Midbrain (tissue), 1 donor: ENCODE measurements at places on chromosomes 13 and 19.
A peak's percentile ranks its signal among the peaks of the same experiment; 100 is the strongest.

DNA sequence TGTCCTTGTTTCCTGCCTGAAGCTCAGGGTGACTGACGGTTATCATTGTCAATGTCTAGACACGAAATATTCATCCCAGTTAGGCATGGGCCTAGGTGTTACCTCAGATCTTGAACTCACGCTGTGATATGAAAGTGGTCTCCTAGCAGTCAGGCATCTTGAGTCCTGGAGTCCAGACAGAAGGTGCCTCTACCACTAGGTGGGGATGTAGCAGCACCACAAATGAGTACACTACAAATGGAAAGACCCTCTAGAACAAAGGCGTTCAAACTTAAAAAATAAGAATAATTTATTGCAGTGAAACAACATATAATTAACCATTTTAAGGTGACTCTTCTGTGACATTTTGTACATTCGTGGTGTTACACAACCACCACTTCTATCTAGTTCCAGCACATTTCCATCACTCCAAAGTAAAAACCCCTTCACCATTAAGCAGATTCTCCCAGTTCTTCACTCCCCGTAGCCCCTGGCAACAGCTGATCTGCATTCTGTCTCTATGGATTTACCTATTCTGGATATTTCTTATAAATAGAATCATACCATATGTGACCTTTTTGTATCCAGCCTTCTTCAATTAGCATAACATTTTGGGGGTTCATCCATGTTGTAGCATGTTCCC is 11.9 kb upstream of the FRY start:
- DNase-seq: peak; percentile 46

- peak; percentile 61 for DNase-seq
Observed at GRCh38 chr19:15584541-15585115, 30.4 kb upstream of the CYP4F8 start.

DNA sequence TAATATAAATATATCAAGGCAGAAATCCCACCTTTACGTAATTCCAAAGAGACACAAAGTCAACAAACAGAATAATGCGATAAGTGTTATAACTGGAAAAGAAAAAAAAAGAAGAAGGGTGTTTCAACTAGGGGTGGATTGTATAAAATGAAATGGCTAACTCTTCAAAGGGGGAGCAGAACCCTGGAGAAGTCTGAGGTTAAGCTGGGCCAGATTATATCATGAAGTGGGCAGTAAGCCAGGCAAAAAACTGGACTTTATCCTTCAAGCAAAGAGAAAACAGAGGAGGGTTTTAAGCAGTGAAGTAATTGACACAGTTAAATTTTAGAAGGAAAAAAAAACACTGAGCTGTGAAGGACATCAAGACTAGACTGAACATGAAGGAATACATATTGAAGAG is 41.9 kb downstream of the TBC1D4 start:
- no peak for DNase-seq

DNA sequence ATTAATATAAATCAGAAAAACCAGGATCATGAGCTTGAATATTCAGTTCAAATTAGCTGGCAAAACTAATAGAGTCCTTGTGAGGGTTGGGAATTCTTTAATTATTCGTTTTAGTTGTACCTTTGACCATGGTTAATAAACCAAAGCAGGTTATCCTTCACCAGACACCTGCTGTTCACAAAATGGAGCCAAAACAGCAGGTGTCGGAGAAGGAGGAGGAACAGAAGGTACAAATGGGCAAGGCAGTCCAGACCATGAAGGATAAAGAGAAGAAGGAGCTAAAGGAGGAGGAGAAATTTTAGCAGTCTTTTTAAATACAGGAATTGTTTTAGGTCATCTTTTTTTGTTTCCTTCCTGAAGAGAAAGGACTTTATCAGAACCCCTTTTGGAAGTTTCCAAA is 106.1 kb downstream of the NHLRC3 start:
- no peak for DNase-seq

DNA sequence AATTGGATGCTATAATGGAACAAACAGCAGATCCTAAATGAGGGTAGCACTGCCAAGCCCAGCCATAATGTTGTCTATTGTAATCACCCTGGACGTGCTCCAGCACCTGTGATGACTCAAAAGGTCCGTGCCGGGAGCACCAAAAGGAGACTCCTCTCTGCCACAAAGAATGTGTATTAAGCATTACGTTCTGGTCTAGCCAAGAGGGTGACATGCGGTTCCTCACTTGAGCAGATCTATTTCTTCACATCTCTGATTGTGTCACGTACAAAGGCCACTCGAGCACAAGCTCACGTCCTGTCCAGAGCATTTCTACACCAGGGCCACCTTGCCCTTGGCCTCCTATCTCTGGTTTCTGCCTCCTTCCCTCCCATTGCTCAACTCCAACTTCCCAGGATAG is 219.9 kb upstream of the IRS2 start:
- DNase-seq: no peak

GRCh38 chr13:110245416-110245899 is 61.5 kb downstream of the COL4A1 start:
- no peak for DNase-seq

- no peak for DNase-seq
Observed at GRCh38 chr13:36377826-36378468, 31.8 kb upstream of the SPART start.

DNA sequence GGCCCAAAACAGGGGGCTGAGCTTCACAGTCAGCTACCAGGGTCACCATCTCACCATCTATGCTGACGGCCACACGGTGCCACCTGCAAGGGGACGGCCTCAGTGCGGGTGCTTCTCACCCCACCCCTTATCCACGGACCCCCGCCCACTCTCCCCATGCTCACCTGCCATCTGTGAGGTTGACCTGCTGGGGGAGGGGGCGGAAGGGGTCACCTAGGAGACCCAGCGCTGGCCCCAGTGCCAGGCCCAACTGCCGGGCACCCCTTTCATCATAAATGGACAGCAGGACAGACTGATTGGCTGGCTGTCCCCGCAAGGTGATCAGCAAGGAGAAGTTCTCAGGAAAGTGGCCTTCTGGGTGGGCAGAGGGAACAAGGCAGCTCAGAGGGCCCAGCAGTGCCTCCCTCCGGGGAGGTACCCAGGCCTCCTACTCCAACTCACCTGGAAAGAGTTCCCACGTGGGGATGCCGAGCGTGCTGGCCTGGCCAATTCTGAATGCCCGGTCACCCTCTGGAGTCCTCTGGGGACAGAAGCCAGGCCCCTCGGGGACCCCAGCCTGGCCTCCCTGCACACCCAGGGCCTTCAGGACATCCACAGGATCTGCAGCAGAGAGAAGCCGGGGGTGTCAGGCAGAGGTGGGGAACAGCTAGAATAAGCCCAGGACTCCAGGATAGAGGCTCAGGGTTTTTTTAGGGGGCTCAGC is 4.5 kb downstream of the COL5A3 start:
- no peak for DNase-seq

GRCh38 chr19:14267224-14267741 is 61.3 kb upstream of the ADGRL1 start:
- no peak for DNase-seq

GRCh38 chr13:55069746-55070145 is 2041.1 kb downstream of the OLFM4 start:
- DNase-seq: no peak

- peak; percentile 41 for DNase-seq
Observed at GRCh38 chr13:33799950-33800592, 17.9 kb upstream of the RFC3 start.

DNA sequence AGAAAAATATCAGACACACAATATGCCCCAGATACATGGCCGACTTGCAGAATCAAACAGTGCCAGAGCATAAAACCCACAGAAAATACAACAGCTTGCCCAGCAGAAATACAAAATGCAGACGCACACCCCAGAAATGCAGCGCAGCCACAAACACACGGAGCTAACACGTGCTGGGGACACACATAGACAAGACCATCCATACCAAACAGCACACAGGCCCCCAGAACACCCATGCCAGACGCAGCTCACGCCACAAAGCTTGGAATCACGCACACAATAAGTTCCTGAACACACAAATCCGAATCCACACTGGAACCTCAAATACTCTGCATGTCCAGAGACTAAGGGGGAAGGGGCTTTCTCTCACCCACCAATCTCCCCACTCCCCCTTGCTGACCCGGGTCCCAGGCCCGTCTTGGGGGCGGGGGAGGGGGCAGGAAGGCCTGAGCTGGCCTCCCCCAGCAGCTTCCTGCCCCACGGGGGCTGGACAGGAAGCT is 17.2 kb downstream of the CCDC97 start:
- DNase-seq: no peak

- no peak for DNase-seq
Observed at GRCh38 chr19:52566121-52566520, 4.0 kb upstream of the ZNF701 start.

- DNase-seq: no peak
Observed at GRCh38 chr13:94234738-94235137, 244.7 kb downstream of the DCT start.

DNA sequence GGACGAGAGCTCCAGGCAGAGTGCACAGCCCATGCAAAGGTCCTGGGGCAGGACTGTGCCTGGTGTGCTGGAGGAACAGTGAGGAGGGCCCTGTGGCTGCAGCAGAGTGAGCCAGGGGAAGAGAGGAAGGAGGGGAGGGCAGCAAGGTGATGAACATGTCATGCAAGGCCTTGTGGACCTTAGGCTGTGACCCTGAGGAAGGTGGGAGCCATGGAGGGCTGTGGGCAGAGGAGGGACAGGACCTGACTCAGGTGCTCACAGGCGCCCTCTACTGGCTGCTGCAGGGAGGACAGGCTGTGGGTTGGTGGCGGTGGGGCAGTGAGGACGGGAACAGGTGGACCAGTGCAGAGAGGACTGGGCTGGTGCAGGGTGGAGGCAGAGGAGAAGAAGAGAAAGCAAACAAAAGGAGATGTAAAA is 170.3 kb downstream of the PTPRS start:
- DNase-seq: no peak

- no peak for DNase-seq
Observed at GRCh38 chr13:26976313-26976712, 195.3 kb downstream of the USP12 start.

DNA sequence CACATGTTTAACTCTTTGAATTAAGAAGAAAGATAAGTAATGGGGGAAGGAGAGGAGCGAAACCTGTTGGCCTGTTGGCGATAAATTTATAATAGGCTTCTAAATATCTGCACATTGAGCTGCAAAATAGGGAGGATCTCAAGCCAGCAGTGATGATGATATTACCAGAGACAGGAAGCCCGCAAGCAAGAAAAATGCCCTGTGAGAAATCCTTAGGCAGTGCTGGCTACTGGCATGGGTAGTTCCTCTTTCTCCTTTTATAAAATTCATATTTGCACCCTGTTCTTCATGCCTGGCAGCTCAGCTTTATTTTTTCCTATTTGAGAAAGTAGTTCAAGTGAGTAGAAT is 858 bp upstream of the USP12 start:
- no peak for DNase-seq

GRCh38 chr13:102799426-102800144 is 666 bp downstream of the BIVM start:
- peak; percentile 69 for DNase-seq

GRCh38 chr19:50717026-50717723 is 2.4 kb downstream of the SHANK1 start:
- no peak for DNase-seq
